NCI-H1105 treated with DMSO at 0.1 percent for 48 hours (cell line): ENCODE measurements at places on chromosomes 5 and 9.

- DNase-seq, result no peak
These were observed 14.2 kb upstream of the PTPN3 start for GRCh38 chr9:109512170-109512756.

DNA sequence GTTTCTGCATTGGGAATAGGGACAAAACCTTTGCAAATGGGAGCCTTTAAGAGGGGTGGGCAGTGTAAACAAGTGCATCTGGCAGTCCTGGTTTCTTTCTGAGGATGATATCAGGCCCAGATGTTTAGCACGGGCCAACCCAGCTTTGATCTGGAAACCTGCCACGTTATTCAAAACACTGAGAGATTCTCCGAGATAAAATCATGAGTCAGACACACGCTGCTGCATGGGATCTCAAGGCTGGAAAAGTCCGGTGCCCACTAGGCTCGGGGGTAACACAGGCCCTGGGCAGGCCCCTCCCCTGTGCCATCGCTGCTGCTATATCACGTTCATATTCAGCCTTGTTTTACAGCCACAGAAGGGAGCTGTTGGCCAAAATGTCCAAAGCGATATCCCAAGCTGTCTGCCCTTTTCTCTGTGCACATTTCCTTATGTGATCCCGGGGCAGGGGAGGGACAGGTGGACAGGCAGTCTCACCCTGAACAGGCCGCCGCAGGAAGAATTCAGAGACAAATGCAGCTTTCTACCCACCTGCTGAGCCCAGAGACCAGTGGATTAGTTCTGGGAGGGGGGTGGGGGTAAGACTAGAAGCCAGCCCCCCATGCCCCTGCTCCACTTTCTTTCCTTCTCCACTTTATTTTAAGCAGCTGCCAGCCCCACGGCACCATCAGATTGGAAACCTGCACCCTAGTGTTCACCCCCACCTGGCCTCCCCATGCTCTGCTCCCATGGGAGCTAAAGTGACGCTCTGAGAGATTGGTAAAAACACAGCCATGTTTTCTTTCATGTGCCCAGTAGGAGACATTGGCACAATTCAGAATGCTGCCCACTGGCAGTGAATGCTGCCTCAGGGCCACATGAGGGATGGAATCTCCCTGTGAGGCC, 63.1 kb downstream of the TMOD1 start:
- peak; percentile 19 for DNase-seq

DNA sequence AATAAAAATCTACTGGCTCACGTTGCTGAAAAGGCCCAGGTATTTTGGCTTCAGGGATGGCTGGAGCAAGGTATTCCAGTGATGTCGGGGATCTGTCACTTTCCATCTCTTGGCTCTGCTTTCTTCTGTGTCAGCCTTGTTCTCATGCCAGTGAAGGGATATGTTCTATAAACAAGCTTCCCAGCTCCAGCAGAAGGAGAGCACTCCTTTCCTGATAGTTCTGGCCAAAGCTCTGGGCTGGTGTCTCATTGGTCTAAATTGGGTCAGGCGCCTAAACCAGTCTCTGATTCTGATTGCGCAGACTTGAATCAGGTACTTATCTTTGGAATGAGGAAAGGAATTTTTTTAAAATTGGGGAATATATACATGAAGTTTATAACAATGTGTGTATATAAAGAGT, 5.1 kb downstream of the SNX30 start:
- no peak for DNase-seq

- DNase-seq, result peak; percentile 39
These were observed 140.8 kb upstream of the OTULINL start for GRCh38 chr5:14440582-14441431.

GRCh38 chr9:92426501-92427145, 2.4 kb upstream of the OMD start:
- peak; percentile 46 for DNase-seq

DNA sequence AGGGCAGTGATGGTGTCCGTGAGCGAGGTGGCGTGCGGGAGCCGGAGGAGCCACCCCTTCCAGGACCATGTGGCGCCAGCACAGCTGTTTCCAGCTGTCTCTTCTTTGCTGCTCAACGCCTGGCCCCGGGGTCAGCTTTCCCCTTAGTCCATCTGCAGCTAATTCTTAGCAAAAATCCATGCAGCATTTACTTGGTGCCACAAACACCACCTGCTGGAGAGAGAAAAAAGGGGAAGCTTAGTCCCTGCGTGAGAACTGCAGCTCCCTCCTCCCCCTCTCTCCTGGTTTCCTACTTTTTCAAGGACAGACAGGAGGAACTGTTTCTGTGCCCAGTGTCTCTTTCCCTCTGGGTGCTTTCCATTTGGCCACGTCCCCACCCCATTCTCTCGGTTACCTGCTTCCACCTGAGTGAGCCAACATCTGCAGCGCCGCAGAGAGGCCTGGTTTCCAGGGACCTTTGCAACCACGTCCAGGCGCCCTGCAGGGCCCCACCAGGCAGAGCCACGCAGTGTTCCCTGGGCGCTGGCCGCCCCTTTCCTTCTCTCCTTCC, 3.4 kb downstream of the SLC6A19 start:
- no peak for DNase-seq

GRCh38 chr5:158451993-158452672, 593.2 kb upstream of the CLINT1 start:
- DNase-seq, result no peak

DNA sequence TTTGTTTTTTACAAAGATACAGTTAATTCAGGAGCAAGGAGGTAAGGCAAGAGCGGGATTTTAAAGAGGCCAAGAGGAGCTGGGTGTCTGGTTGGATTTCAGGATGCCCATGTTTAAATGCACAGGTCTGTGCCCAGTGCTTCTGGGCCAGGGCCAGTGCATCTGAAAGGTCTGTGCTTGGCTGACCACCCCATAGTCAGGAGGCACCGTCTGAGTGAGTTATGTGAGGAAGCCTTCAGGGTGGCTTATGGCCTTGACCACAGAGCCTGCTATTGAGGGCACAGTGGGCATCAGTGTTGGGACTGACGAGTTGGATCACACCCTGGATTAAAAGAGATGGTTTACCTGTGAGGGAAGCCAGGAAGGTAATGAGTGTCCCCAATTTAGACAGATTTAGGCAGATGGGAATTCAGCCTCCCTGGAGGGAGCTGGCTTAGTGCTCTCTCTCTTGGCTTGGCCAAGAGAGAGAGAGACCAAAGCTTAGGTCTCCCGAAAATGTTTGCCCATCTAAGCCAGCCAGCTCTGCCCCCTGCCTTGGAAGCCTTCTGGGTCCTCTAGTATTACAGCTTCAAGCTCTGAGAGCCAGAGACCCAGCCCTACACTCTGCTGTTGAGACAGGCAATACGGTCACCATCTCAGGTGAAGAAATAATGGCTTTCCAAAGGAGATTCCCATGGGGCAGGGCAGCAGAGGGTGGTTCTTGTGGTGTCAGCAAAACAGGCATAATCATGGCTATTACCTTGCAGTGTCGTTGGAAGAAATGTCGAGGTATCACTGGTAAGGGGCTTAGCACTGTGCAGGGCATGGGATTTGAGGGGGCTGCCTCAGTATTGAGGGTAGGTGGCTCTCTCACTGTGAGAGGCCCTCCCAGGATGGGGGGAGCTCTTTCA, 68.6 kb downstream of the RGS3 start:
- DNase-seq, result no peak
